ENCODE measurements at places on chromosomes 7 and 10. TPM values are rescaled to one million over a fixed set of nuclear protein-coding genes. Genes with fewer than 3 reads are reported as not detected.
A peak's percentile ranks its signal among the peaks of the same experiment; 100 is the strongest.

DNA sequence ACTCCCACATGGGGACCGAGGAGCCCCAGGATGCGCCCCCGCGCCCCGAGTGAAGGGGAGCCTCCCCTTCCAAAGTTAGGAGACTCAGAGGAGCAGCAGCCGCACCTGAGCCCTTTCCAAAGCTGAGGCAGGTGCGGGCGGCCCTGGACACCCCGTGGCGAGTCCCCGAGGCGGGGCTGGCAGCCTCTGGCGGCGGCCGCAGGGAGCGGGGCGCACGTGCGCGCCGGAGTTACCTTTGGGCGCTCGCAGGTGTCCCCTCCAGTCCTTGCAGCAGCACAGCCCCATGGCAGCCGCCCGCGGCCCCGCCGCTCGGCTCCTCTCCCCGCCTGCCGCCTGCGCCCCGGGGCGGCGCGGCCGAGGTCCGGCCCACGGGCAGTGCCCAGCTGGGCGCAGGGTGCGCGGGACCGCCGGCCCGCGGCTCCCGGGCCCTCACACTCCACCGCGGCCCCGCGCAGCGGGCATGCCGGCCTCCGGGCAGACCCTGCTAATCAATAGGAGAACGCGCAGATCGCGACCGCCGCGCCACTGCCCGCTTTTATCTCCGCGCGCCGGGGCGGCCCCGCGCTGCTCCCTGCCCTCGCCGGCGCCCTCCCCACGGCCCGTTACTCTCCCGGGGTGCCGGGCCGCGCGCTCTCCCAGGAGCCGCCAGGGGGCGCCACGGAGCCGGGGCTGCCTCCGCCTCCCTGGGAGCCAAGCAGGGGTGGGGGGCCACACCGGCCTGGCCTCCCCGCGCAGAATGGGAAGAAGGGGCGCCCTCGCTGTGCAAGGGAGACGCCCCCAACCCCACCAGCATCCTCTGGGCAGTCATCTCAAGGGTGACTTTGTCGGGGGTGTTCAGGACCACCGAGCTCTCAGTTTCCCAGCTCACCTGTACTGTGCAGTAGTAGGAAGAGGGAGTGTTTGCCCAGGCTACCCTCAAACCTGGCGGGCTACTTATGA, 80.8 kb downstream of the ARHGAP22 start:
- H3K4me3 ChIP-seq: peak overlapping the region; percentile 30
- no peak overlapping the region for H3K27ac ChIP-seq
- peaks cover 7% of the 10 kb centered on the region for H3K27me3 ChIP-seq
- H3K36me3 ChIP-seq: no peaks in the 10 kb centered on the region
- DNase-seq: peak; percentile 27

C7orf33 gene
- total RNA-seq: not detected

DNA sequence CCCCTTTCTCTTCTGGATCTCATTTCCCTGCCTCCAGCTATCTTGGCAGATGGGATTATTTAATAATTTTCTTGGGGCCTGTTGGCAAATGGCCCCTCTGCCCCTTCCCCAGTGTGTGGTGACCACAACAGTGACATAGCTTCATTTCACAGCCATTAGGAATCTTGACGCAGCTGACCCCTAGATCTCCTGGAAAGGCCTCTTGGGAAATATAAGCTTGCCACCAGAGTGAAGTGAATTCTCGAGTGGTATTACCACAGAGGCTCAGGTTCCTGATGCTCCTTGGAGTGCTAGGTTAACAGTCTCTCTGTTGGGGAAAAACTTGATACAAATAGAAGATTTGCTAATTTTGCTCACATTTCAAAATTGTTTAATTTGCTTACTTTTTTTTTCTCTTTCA, 57.8 kb downstream of the AUTS2 start:
- no peaks in the 10 kb centered on the region for H3K27me3 ChIP-seq
- DNase-seq: no peak
- peaks cover 6% of the 10 kb centered on the region for H3K4me1 ChIP-seq
- H3K27ac ChIP-seq: no peak overlapping the region

GRCh38 chr7:156318426-156318825, 322.1 kb upstream of the RNF32 start:
- H3K36me3 ChIP-seq: no peaks in the 10 kb centered on the region
- H3K4me1 ChIP-seq: no peaks in the 10 kb centered on the region
- no peak overlapping the region for H3K4me3 ChIP-seq
- H3K27me3 ChIP-seq: no peaks in the 10 kb centered on the region
- DNase-seq: no peak

DNA sequence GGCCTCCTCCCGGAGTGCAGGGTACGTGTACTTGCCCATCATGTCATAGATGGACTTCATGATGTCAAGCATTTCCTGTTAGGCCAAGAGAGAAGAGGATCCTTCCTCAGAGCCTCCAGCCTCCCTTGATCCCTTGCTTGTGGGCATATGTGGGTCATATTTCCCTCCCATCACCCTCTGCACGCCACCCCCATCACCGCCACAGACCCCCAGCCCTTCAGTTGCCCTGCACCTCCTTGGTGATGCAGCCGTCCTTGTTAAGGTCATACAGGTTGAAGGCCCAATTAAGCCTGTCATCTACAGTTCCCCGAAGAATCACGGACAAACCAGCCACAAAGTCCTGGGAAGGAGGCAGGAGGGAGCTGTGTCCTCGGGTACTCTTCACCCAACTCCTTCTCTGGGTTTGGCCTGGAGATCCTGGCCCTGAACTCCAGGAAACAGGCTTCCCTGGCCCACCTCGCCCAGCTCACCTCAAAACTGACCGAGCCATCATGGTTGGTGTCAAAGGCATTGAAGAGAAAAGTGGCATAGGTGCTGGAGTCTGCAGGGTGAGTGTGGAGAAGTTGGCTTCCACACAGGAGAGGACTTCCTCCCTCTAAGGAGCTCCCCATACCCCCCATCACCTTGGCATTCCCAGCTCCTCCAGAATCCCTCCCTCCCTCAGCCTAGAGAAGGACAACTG, 9.8 kb upstream of the OGA start:
- H3K4me3 ChIP-seq: no peak overlapping the region
- no peak overlapping the region for H3K27ac ChIP-seq
- no peaks in the 10 kb centered on the region for H3K27me3 ChIP-seq
- DNase-seq: no peak

GRCh38 chr10:100896876-100897461, 15.8 kb upstream of the SLF2 start:
- no peak for DNase-seq
- no peaks in the 10 kb centered on the region for H3K36me3 ChIP-seq
- no peak overlapping the region for H3K27ac ChIP-seq
- H3K4me1 ChIP-seq: peaks cover 11% of the 10 kb centered on the region

KNDC1 gene
- total RNA-seq: 14.3 TPM

- H3K4me1 ChIP-seq: peaks cover 5% of the 10 kb centered on the region
- DNase-seq: no peak
- H3K27ac ChIP-seq: no peak overlapping the region
- H3K36me3 ChIP-seq: no peaks in the 10 kb centered on the region
- no peaks in the 10 kb centered on the region for H3K27me3 ChIP-seq
- no peak overlapping the region for H3K4me3 ChIP-seq
Observed at GRCh38 chr10:48800007-48800675, 115.5 kb downstream of the WDFY4 start.

DNA sequence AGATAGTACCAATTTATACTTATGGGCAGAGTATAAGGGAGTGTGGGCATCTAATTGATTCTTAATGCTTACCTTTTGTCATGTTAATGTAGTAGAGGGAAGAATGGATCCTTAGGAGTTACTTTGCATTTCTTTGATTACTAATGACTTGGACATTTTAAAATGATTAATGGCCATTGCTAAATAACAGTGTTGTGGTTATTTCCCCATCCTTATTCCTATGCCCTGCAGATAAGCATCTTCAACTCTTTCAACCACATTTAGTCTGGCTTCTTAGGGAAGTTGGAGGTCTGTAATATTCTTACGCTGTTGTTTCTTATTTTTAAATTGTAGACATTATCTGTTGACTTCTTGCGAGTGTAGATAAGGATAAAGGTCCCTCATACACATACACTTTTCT, 37.2 kb downstream of the KAT6B start:
- no peak overlapping the region for H3K27ac ChIP-seq
- DNase-seq: no peak
- no peaks in the 10 kb centered on the region for H3K36me3 ChIP-seq
- H3K4me3 ChIP-seq: no peak overlapping the region
